ENCODE measurements at places on chromosomes 12 and 14.

DNA sequence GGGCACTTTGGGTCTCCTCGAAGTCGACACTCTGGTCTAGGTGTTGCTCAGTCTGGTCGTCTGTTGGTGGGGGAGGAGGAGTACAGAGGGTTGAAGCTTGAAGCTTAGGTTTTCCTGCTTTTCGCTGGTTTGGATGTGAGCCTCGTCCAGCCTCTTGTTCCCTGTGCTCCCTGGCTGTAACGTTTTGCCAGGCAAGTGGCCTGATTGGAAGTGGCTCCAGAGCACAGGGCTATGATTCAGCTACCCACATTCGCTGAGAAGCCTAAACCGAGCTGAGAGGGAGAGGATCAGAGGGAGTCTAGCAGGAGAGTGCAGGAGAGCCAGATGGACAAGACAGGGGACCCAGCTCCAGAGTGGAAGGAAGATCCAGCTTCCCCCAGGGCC, 6.1 kb downstream of the HOXC10 start:
- DNase-seq, result no peak

DNA sequence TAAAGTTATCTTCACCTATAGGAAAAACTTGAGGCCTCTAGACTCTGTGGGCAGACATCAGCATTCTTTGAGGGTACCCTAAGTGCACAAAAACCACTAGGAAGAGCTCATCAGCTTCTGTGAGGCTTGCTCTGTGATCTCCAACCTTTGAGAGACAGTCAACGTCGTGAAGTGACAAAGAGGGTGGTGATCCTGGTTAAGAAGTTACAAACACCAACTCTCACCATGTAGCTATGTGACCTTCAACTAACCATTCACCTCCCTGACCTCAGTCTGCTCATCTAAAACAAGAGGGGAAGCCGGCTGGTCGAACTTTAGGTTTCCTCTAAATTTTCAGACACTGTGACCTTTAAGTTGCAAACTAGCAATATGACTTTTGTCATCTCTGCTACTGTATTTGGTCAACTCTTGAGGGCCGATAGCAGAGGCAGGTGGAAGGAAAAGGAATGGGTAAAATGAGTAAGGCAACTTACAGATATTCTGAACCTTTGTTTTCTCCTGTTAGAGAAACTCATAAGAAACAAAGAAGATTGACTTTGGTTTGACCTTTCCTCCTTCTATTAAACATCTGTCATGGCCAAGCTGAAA, 103.2 kb upstream of the PARP11 start:
- no peak for DNase-seq

DNA sequence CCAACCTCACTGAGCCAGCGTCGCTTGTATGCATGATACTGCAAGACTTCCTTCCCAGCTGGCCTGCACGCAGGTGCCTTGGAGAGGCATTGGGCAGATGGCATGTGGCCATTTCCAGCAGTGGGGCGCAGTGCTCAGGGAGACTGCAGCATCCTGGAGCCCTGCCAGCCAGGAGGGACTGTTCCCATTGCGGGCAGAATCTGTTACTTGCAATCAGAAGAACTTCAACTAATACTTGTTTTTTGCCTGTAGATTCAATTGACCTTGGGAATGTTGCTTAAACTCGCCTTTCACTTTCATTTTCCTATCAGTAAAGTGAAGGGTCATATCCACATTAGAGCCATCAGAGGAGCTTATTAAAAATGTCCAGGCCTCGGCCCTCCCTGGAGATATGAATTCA, 29.8 kb downstream of the ANKRD9 start:
- no peak for DNase-seq

GRCh38 chr12:102107970-102108369, 11.9 kb downstream of the NUP37 start:
- DNase-seq, result no peak

- no peak for DNase-seq
These were observed 1387.1 kb upstream of the TMEM132C start for GRCh38 chr12:126879842-126880241.

DNA sequence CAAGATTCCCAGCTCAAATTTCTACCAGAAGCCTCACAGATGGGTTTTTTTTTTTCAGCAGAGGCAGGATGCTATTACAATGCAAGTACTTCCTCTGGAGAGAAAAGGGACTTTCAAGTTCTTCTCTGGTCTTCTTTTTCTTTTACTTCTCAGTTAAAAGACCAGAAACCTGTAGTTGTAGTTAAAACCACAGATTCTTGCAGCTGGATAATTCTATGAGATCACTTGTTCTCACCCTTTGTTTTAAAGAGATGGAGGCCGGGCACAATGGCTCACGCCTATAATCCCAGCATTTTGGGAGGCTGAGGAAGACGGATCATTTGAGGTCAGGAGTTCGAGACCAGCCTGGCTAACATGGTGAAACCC, 47.6 kb upstream of the OVCH1 start:
- no peak for DNase-seq

- DNase-seq, result no peak
These were observed 5.1 kb upstream of the CNIH1 start for GRCh38 chr14:54446161-54446693.

DNA sequence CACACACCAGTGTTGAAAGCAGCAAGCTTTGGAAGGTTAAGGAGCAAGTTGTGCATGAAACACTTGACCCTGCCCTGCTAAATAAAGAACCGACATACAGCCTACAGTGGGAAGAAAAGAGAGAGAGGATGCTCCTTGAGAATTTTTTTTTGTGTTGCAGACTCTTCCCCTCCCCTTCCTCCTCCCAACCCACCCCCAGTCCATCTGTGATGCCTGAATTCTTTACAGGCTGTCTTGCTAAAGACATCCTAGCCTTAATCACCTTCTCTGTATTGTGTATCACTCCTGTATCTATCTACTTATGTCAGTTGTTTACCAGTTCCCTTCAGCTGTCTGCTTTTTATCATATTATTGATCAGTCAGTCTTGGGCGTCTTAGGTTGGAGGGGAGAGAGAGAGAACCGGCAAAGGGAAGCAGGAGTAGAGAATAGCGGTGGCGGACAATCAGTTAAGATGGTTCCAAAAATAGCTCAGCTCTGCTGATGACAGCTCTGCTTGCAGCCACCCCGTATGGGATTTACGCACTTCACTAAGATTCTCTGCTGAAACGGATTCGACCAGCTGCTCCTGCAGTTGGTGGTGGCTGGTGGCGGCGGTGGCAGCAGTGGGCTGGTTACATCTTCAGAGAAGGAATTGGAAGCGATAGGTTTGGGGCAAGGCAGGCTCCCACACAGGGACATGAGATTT, 664.7 kb downstream of the NRXN3 start:
- DNase-seq, result no peak

- DNase-seq, result no peak
These were observed 57.9 kb downstream of the GNS start for GRCh38 chr12:64701283-64701682.

GRCh38 chr12:46126050-46126727, 135.8 kb upstream of the SCAF11 start:
- no peak for DNase-seq

GRCh38 chr14:52244328-52244727, 23.2 kb upstream of the PTGDR start:
- no peak for DNase-seq

GRCh38 chr14:105412771-105413543, 6.7 kb upstream of the MTA1 start:
- DNase-seq, result no peak

- DNase-seq, result no peak
These were observed 272.0 kb upstream of the E2F7 start for GRCh38 chr12:77337362-77337761.

GRCh38 chr14:56004786-56005185, 113.4 kb upstream of the PELI2 start:
- no peak for DNase-seq

GRCh38 chr12:123271001-123271668, 521 bp downstream of the CDK2AP1 start:
- DNase-seq, result peak; percentile 69

DNA sequence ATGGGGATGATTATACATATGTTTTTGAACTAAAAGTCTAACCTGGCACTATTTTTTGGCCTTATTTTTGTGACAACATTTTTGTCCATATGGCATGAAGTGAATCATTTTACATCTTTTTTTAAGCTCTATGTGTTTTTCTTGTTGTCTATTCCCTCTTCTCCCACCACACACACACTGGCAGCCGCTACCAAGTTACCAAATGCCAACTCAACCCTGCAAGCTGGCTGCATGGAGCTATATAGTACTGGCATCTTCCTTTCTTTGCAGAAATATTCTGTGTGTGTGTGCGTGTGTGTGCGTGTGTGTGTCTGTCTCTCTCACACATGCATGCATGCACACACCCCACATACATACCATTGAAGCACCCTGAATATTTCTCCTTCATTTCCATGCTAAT, 278.9 kb upstream of the SOX5 start:
- DNase-seq, result no peak

DNA sequence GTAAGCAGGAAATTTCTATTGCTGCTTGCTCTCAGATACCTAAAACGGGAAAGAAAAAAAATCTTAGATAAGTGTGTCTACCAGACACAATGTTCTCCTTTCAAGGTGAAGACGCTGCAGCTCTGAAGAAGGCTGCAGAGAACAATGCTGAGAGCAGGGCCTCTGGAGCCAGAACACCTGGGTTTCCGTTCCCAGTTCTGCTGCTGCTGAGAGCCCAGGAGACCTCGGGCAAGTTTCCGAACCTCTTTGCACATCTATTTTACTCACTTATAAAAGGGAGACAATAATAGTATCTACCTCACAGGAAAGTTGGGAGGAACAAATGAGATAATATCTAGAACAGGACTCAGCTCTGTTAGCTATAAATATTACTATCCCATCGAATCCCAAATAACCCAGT, 122.9 kb downstream of the TMTC1 start:
- no peak for DNase-seq

GRCh38 chr14:104856869-104857860, 7.9 kb upstream of the CEP170B start:
- DNase-seq, result no peak

DNA sequence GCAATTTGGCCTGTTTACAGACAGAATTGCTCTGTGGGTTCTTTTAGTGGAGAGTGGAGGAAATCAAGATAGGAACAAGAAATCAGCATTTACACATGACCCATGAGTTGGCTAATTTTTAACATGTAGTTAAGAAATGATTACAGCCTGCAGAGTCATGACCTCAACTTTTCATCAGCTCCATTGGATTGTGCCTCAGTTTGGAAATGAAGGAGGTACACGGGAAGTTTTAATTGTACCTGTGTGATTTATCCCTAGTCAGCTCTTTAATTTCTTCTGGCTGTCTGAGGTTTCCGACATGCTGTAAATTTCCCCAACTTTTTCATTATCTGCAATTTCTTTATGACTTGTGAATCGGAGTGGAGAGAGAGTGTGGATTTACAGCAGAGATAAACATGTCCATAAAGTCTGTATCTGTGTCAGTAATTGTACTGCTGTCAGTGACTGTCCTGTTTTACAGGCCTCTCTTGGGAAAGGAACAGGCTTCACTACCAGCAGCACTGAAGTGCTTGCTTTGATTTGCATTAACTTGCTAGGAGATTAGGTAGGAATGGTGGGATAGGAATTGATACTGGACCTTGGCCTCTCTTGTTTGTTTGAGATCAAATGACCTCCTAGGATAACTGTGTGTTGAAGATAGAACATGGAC, 49.2 kb downstream of the LIN52 start:
- DNase-seq, result no peak

DNA sequence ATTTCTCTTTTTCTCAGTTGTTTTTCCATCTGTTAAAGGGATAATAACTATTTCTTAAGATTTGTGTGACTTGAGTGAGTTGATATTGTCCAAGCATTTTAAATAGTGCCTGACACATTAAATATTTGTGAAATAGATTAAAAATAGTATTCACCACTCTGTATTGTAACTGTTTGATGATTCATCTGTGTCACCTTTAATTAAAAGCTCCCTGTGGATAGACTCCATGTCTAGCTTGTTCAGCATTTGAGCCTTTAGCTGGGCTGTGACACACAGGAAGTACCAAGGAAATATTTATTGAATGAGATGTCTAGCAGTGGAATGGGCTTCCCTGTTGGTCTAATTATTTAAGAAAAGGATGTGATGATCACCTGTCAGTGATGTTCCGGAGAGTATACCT, 1.8 kb upstream of the GLIPR1L2 start:
- no peak for DNase-seq

- no peak for DNase-seq
These were observed 86.4 kb upstream of the GPR68 start for GRCh38 chr14:91330856-91331255.

DNA sequence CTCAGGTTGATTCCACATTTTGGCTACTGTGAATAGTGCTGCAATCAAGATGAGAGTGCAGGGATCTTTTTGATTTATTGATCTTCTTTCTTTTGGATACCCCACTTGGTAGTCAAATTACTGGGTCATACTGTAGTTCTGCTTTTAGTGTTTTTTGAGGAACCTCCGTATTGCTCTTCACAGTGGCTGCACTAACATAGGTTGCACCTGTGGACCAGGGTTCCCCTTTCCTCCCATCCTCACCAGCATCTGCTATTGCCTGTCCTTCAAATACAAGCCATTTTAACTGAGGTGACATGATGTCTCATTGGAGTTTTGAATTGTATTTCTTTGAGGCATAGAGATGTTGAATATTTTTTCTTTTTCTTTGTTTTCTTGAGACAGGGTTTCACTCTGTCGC, 152.5 kb upstream of the TMEM132C start:
- DNase-seq, result no peak

- DNase-seq, result no peak
These were observed 238.0 kb downstream of the C12orf42 start for GRCh38 chr12:103257763-103258162.

- no peak for DNase-seq
These were observed 7.9 kb upstream of the ITFG2 start for GRCh38 chr12:2804393-2805142.

DNA sequence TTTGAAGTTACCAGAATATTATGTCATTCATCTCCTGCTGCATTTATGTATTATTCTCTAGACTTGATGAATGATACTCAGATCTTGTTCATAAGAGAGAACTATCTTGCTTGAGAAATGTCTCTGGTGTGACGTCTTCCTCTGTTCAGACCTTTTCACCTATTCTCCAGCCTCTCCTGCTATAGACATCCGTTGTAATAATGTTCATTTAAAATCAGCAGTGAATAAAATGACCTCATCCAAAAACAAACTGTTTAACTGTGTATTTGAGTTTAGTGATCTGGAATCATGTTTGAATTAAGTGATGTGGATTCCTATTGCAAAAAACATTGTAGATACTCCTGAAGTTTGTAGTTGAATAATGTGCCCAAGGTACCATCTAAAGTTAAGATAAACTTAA, 487.1 kb downstream of the PCNX1 start:
- DNase-seq, result no peak

GRCh38 chr14:66140963-66141362, 345.2 kb upstream of the CCDC196 start:
- no peak for DNase-seq

DNA sequence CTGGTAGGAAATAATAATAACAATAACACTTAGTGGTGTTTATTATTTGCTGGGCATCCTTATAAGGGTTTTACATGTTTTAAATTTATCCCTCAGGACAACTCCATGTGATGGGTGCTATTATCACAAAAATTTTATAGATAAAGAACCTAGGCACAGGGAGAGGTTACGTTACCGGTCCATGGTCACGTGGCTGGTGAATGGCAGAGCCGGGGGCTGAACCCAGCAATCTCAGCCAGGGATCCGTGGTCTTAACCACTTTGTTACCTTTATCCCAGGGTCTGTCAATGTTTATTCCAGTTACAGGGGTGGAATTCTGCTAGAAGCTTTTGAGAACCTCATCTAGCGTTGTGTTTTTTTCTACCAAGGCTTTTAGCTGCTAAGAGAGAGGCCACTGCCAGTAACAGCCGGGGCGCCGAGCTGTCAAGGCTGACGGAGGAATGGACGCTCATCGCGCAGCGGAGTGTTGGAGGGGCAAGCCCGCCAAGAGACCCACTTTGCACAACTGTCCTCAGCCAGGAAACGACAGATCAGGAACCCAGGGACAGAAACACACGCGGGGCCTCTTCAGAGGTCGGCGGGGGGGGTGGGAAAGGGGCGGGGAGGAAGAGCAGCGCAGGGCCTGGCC, 418 bp downstream of the AMN1 start:
- DNase-seq, result no peak
